ENCODE measurements at places on chromosomes 4 and X.

DNA sequence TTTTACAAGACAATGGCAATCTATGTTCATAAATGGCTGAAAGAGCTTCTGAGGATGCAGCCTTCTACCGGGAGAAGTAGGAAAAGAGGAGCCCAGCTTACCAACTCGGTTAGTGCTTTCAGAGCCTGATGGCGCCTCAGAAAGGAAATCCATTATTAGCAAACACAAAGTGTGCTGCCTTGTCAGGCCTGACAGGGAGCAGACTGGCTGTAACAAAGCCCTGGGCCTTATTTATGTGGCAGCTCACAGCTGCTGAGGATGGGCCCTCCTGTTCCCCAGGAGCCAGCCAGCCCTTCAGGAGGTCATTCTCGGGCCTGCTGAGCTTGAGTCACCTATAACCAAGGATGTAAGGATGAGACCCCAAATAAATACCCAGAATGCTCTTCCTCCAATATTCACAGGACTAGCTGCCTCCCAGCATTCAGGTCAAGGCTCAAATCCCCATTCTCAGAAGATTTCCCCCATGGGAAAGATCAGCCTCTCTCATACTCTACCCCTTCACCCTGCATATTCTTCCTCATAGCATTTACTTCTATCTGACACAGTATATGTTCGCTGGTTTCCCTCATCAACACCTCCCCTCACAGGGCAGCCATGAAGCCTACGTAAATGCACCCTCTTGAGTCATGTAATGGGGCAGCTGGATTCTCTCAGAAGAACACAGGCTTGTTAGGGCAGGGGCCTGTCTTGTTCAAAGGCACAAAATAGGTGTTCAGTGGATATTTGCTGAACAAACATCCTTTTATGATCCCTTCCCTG lies 227.0 kb upstream of the RASGEF1B start:
- DNase-seq: no peak

- no peak for DNase-seq
These were observed 159.8 kb upstream of the FAM241A start for GRCh38 chr4:111985426-111985825.

DNA sequence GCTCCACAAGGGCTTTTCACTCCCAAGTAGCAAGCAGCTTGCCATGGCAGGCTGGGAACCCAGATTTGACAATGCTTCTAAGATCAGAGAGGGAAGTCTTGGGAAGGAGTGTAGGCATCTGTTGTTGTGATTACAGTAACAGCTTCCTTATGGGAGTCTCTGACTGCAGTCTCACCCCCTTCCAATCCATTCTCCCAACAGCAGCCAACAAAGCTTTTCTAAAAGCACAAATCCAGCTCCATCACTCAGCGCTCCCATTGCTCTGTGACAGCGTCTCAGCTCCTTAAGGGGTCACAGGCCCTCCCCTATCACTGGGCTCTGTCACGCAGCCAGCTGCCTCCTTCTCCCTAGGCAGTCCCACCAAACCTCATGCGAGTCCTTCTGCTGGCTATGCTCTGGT lies 7.1 kb downstream of the IGFBP7 start:
- no peak for DNase-seq

DNA sequence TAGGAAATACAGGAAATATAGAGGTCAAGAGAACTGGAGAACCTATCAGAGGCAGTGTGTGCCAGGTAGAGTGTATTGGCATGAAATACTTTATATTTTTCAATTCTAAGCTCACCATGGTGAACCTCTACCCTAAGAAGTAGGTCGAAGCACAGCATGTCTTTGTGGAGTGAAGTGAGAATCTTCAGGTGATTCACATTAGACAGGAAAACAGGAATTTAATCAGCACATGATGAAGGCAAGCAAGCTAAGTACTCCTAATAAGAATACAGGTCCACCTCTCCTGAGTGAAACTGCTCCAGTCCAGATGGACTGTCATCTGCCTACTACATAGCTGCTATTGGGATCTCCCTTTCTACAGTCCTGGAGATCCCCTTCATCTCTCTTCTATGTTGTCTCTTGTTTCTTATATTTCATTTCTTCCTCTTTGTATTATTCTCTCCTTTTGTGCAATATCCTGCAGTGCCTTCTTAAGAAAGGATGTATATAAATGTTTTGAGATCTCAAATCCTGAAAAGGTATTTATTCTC lies 159.0 kb downstream of the LRBA start:
- DNase-seq: no peak

DNA sequence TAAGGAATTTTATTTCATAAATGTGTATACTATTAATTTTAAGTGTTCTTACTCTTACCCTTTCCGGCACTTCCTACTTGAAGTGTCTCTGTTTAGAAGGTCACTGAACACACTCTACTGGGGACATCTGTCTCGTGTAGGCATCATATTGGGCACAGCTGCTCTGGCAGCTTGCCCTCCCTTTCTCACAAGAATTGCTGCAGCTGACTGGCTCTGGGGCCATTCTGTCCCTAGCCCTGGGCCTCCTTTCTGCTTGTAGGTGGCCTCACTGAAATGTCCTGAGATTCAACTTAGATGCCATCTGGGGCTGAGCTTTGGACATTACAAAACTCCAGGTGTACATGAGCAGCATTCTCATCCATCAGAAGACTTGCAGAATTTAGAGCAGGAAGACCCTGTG lies 49.6 kb downstream of the SMAD1 start:
- DNase-seq: no peak

DNA sequence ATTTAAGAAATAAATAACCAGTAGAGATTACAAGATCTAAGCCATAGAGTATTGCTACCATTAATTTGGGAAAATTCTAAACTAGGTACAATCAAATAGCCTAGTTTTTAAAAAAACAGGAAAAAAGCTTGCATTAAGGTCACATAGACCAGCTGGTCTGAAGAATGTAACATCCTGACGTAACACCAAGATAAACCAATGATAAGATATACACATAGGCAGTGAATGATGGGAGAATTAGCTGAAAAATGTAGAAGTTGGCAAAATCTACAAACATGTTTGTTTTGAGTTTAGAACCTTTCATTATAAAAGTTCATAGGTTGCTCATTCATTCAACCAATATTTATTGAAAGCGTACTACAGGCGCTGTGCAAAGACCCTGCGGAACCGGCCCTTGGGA lies 120.0 kb downstream of the SH3RF1 start:
- no peak for DNase-seq

DNA sequence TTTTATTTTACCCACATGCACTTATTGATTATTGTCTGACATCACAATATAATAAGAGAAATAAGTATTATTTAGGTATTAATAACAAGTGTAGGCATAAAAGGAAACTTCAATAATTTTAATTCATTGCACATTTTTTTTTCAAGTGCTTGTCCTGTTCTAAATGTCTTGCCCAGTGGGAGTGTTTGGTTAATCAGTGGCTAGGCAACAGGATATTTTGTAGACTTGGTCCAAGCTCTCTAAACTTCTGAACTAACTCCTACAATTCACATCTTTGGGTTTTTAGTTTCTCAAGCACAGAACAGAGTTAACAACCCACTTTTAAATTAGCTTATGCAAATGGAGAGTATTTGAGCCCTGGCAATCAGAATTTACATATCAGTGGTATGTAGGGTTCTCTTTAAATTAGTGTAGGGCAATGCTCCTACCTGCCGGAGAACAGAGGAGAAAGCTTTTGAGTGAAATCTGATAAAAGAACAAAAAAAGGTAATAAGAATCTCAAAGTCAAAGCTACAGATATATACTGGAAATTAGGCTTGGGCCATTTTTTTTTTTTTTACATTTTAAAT lies 353.5 kb downstream of the ADGRL3 start:
- no peak for DNase-seq

DNA sequence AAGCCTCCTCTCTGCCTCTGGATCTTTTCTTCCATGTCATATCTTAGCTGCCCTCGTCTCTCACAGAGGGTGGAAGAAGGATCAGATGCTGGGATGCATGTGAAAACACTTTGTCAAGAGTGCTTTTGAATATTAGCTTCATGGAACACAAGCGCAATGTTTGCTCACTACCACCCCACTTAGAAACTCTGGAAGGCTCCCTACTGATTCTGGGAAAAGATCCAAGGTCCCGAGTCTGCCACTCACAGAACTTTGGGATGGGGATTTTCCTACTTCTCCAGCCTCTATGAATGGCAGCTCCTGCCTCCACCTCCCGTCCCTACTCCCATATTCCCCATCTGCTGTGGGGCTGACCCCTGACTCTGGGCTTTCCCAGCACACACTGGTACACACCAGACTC lies 40.2 kb upstream of the CRMP1 start:
- no peak for DNase-seq

- no peak for DNase-seq
These were observed 16.1 kb downstream of the PGAM4 start for GRCh38 chrX:77953302-77953701.

- no peak for DNase-seq
These were observed 4.9 kb upstream of the MAGEB17 start for GRCh38 chrX:16162391-16162790.

- DNase-seq: no peak
These were observed 110.8 kb downstream of the CPZ start for GRCh38 chr4:8703401-8703696.

GRCh38 chr4:85370400-85371032 lies 104.4 kb upstream of the ARHGAP24 start:
- DNase-seq: peak; percentile 54

GRCh38 chr4:146062340-146062739 lies 113.2 kb upstream of the LSM6 start:
- DNase-seq: no peak

GRCh38 chr4:768995-769394 lies 56.9 kb downstream of the CPLX1 start:
- DNase-seq: no peak
